Hematopoietic multipotent progenitor cell treated with erythropoietin and hydrocortisone succinate and interleukin-3 and kit ligand, for 6 days (in vitro differentiated cells): ENCODE measurements at places on chromosomes 4 and X.

- DNase-seq = peak; percentile 20
Observed at GRCh38 chrX:118115953-118116712, 477 bp downstream of the KLHL13 start.

- DNase-seq = no peak
Observed at GRCh38 chr4:41660352-41660751, 88.2 kb downstream of the PHOX2B start.

DNA sequence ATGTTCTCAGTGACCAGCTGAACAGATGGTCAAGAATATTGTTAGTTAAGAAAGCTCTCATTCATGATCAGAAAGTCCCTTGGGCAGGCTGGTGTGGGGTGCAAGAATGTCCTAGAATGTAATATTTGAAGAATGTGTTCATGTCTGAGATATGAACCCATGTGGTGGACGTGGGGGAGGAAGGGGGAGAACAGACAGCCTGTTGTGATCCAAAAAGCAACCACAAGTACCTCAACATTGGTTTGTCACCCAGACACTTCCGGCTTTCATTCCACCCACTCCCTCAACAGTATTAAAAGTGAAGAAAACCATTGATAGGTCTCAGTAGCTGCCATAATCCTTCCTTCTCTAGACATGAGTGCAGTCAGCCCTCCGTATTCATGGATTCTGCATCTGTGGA, 82.2 kb downstream of the MAML3 start:
- DNase-seq = peak; percentile 87

- no peak for DNase-seq
Observed at GRCh38 chr4:94828882-94829281, 71.1 kb downstream of the BMPR1B start.

- DNase-seq = peak; percentile 27
Observed at GRCh38 chr4:127771535-127772275, 10.4 kb upstream of the HSPA4L start.

GRCh38 chrX:13330446-13330845, 10.6 kb upstream of the ATXN3L start:
- DNase-seq = no peak

DNA sequence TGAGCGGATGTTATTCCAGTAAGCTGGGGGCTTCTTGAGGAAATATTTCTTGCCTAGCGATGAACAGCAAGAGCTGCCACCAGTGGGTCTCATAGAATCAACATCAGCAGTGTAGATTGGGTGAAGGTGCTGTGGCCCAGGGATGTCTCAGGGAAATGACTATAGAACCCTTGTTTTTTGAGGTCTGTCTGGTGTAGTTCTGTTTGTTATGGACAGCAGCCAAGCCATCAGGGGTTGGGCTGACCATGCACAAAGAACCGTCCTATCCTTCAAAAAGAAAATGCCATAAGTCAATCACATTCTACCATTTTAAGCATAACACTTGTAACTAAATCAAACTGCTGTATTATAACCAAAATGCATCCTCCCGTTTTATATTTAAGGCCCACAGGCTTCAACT, 17.3 kb upstream of the C1GALT1C1 start:
- no peak for DNase-seq

DNA sequence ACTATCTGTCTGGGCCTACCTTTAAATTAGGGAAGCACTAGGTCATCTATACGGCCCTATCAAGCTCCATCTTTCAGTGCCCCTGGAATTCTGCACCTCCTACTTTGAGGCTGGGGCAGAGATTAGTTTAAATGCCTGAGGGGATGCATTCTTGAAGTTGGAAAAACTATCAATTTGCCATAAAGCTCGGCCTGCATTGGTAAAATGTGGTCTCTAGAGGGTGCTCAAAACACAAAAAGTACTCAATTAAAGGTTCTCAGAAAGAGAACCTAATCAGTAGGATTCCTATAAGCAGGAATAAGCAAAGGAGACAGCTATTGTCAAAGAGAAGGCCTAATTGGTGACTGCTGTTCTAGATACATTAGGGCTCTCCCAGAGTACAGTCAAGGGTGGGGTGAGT, 111.7 kb downstream of the AMER1 start:
- peak; percentile 11 for DNase-seq

- peak; percentile 3 for DNase-seq
Observed at GRCh38 chrX:133698298-133698697, 283.0 kb upstream of the GPC4 start.

GRCh38 chr4:2746891-2747695, 9.0 kb downstream of the TNIP2 start:
- DNase-seq = no peak

- DNase-seq = no peak
Observed at GRCh38 chr4:123699880-123700771, 303.5 kb downstream of the SPRY1 start.

DNA sequence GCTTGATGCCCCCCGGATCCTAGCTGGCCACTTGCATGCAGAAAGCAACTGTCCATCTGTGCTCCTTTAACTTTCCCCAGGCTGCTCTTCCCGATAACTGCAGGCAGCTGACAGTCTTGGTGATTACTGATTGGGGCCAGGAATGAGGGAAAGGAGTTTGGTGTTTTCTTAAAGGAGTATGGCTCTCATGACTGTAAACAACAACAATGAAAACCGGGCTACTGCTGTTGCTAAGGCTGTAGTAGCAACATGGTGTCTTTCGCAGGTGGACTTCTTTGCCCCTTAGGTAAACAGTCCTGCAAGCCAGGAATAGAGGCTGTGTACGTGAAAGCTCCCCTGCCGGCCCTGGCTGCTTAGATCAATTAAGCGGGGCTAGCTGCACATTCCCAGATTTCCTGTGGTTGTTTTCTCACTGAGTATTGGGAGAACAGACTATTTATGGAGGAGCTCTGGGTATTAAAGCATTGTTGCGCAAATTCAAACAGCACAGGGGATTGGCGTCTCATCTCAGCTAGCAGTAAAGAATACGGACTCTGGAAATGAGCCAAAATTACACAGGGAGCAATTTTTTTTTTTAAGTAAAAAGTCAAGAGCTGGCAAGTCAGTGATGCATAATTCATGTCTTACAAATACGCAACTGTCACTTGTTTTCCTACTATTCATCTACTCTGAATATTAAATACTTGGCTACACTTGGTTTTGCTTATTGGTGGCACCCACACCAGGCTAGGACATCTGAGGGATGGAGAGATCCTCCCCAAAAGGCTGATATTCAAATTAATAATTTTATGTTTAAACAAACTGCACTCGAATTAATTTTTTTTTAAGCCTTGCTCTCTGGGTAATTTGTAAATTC, 61.6 kb upstream of the NAP1L5 start:
- no peak for DNase-seq

DNA sequence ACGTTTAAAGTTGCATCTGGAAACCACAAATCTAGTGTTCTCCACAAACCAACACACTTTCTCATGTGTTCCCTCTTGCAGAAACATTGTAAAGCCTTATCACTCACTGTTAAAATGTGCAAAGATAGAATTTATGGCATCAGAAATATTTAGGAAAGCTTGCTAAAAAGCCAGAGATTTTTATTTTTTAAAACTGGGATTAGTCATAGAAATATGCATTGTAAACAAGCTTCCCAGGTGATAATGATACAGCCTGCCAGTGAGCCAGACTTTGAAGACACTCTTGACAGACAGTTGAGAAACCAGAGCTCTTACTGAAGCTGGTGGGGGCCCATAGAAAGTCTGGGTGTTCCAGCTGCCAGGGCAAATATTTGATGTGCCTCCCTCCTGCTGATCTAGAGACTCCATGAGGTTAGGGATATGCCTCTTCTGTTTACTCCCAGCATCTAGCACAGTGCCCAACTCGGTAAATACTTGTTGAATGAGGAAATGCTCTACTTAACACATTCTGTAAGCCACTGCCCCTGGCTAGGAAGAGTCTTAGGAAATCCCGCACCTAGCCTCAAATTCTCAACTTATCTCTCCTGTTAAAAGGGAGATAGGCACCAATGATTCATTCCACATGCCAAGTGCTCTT, 179.0 kb upstream of the RASGEF1B start:
- DNase-seq = no peak
